ENCODE measurements at places on chromosomes 4 and X. TPM values are rescaled to one million over a fixed set of nuclear protein-coding genes. Genes with fewer than 3 reads are reported as not detected.

DNA sequence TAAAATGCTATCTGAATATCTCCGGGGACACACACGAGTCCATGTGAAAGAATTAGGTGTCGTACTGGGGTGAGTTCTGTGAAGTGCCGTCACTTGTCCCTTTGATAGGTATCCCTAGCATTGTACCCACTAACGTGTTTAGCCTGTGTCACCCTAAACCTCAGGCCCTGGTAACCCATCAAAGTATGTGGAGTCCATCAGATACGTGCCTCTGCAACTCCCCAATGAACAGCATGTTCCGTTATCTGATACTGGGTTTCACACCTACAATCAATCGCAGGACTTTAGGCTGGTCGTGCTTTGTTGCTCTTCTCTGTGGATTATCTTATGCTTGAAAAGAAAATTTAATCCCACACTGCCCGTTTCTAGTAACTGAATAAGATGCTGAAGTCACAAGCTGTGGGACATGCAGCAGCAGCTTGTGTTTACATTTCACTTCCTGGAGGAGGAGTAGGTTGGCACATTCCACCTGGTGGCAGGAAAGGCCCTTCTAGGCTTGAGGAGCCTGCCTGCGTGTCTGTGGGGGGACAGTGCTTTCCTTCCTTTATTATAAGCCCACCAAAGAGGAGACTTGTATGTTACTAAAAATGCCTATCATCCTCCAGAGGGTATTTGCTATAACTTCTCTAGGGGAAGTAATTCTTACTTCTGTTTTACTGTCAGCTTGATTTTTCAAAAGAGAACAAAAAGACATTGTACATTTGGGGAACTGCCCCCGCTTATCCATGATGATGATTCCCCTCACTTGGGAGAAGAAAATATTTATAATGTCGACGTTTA, 127.2 kb downstream of the FNIP2 start:
- no peak overlapping the region for H3K4me3 ChIP-seq
- no peaks in the 10 kb centered on the region for H3K4me1 ChIP-seq
- H3K36me3 ChIP-seq, result peaks cover 2% of the 10 kb centered on the region
- no peak overlapping the region for H3K27ac ChIP-seq

DNA sequence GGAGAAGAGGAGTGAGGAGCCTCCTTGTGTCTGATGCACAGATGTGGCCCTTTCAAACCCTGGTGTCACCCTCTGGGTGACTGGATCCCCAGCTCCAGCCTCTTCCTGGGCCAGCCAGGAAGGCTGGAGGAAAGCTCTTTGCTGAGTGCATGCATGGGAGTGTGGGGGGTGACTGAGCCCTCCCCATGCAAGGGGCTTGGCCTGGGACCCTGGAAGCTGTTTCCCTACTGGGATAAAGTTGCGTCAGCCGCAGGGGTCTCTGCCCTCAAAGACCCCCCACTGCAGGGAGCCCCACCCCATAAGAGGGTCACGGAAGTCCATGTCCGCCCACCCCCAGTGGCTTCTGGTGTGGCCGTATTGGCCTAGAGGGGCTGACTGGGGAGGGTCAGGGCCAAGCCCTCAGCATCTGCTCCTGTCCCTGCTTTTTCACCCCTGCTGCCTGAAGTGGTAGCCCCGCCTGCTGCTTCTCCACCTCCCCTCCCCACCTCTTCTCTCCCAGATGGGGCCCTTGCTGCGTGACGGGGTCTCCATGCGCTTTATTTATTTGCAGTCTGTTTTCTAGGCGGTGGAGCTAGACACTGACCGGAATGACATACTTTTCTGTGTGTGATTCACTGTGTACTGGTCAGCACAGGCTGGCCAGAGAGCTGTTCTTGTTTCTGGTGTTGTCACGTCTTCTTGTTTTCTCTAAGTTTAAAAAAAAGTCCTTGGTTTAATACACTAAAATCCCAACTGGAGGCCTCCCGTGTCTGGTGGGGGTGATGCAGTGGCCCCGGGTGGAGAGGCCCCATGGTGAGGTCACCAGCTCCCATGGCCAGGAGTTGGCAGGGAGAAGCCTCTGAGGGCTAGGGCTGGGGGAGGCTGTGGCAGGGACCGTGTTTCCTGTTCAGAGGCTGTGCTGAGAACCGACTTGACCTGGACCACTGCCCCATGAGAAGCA, 3.6 kb downstream of the SMIM10L2A start:
- H3K4me3 ChIP-seq, result no peak overlapping the region
- H3K4me1 ChIP-seq, result peaks cover 33% of the 10 kb centered on the region
- no peak for DNase-seq
- no peaks in the 10 kb centered on the region for H3K36me3 ChIP-seq
- no peaks in the 10 kb centered on the region for H3K27me3 ChIP-seq
- H3K27ac ChIP-seq, result no peak overlapping the region

DNA sequence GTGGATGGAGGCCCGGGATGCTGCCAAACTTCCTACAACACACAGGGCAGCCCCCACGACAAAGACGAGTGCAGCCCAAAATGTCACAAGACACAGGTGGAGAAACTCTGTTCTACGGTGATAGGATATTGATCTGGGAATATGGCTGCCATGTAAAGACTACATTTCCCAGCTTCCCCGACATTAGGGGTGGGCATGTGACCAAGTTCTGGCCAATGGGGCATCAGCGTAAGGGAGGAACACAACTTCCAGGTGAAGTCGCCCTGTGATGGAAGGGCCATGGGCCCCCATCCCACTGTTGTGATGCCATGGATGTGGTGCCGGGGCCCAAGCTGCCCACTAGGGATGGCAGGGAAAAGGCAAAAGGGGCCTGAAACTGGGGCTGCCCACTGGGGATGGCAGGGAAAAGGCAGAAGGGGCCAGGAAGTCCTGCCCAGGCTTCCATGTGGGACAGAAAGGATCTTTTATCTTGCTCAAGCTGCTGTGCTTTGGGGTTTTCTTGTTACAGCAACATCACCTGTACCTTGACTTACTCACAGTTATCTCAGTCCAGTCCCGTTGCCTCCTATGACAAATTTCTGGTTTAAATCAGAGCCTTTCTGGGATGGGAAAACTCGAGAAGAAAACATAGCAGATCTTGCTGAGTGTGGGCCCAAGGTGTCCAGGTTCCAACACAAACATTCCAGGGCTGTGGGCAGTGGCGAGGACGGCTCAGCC, 9.7 kb upstream of the ADRA2C start:
- peaks cover 4% of the 10 kb centered on the region for H3K4me1 ChIP-seq
- peaks cover 5% of the 10 kb centered on the region for H3K36me3 ChIP-seq
- H3K27ac ChIP-seq, result no peak overlapping the region
- no peak for DNase-seq
- H3K27me3 ChIP-seq, result no peaks in the 10 kb centered on the region
- no peak overlapping the region for H3K4me3 ChIP-seq

The TMEM131L gene
- 6.5 TPM for total RNA-seq

Data from spinal cord (tissue), 10 donors.